ENCODE measurements at places on chromosomes 7 and 10.

GRCh38 chr10:60803433-60803832 lies 25.2 kb downstream of the CDK1 start:
- no peak for DNase-seq

GRCh38 chr10:114822444-114823076 lies 980 bp downstream of the FHIP2A start:
- DNase-seq, result no peak

GRCh38 chr10:76229341-76229740 lies 797.9 kb downstream of the LRMDA start:
- DNase-seq, result no peak

GRCh38 chr10:6980353-6980752 lies 400.3 kb upstream of the PRKCQ start:
- DNase-seq, result no peak

DNA sequence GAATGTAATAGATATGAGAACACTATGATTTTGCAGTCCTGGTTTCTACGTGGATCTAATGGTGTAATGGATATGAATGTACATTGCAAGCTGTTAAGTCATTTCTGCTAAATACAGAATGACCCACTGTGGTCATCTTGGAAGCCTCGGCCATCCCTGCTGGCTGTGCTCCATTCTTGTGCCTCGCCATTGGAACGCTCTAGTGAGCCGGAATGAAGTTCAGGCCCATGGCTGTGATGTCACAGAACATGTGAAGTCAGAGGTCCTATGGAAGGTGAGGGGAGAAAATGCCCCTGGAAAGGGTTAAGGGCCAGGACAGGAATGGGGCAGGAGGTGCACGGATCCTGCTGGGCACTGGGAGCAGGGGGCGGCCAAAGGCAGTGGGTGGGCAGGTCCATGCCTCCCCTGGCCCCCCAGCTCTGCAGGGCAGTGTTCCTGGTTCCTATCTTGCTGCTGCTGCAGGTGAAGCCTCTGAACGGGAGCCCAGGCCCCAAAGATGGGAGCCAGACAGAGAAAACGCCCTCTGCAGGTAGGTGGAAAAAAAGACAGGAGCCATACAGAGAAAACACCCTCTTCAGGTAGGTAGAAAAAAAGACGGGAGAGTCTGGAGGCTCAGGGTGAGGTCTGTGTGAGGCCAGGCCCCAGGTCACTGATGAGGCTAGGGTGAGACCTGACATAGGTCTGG lies at the start of gene LLCFC1:
Gene LLCFC1 (plus strand): TSS at position 259 of the 685 bp plus-strand sequence. CDS start 138 bp downstream, at position 397.
- DNase-seq, result no peak

DNA sequence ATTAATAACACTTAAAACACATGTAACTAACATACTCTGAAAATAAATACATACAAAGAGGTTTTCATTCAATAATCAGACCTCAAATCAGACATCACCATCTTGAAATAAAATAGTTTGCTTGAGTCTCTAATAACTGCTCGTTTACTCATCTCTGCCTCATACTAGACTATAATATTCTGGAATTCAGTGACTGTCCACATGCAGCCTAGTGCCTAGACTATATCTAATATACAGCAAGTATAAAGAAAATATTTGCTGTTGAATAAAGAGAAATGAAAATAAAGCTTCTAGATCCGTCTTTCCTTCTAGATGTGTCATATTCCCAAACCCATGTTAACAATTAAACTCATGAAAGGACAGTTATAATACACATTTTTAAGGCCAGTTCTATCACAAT lies 236.3 kb upstream of the LRRN3 start:
- DNase-seq, result no peak

DNA sequence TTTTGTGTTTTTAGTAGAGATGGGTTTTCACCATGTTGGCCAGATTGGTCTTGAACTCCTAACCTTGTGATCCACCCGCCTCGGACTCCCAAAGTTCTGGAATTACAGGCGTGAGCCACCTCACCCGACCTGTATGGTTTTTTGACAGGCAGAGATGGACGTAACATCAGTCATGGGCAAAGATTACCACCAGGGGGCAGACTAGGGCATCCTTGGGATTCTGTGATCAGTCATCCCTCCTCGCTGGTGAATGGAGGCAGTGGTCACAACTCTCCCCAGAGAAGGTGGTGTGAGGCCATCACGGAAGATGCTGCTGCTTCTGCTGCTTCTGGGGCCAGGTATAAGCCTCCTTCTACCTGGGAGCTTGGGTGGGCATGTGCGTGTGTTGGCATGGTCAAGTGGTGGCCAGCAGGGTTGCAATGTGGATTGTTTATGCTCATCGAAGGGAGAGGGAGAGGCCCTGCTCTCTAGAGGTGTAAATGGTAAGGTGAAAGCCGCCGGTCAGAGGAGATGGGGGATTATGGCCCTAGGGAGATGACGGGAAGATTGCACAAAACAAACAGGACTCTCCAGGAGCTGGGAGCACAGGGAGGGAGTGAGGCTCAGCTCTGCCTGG lies 122.7 kb upstream of the PRSS1 start:
- no peak for DNase-seq

Measured in NCI-H2029 (cell line).